HepG2 (cell line): ENCODE measurements at places on chromosomes 7 and 10. TPM values are rescaled to one million over a fixed set of nuclear protein-coding genes. Genes with fewer than 3 reads are reported as not detected.

GRCh38 chr7:154880513-154880912 is 122.4 kb downstream of the PAXIP1 start:
- no peaks in the 10 kb centered on the region for H3K36me3 ChIP-seq
- H3K27ac ChIP-seq = no peak overlapping the region
- DNase-seq = no peak
- no peak overlapping the region for H3K4me3 ChIP-seq
- H3K27me3 ChIP-seq = peaks cover 3% of the 10 kb centered on the region; the same call in 1 of the 2 replicates

GRCh38 chr10:11237571-11237970 is 219.9 kb downstream of the CELF2 start:
- DNase-seq = no peak
- no peaks in the 10 kb centered on the region for H3K4me1 ChIP-seq
- peaks cover 1% of the 10 kb centered on the region; the same call in 1 of the 2 replicates for H3K27me3 ChIP-seq

DNA sequence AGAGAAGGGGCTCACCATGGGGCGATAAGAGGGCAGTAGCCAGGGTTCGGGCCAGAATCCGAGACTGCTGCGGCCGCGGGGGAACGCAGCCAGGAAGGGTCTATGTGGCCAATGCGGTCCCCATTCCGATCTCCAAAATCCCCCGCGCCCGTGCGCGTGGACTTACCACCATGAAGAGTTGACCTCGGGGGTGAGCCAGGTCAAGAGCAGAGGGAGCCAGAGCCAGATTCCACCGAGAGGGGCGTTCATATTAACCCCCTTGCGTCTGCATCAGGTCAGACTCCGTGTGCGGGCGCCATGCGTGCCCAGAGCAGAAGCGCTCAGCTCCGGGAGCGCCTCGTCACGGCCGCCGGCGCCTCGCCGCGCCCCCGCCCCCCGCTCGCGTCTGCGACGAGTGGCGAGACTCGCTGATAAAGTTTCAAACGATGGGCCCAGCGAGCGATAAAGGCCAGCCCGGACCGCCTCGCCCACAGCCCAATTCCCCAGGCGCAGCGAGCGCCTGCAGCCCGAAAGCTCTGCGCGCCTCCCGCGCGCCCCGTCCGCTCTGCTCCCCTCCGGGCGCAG is at the start of gene WNT2:
WNT2 (minus strand) TSS at position 318 of the 564 bp plus-strand sequence; CDS start at position 249, 69 bp downstream.
- H3K27ac ChIP-seq = no peak within 1 kb of the TSS
- no peak within 1 kb of the TSS for H3K4me3 ChIP-seq
- H3K27me3 ChIP-seq = peaks cover 59% of the 10 kb centered on the region
- no peaks in the 10 kb centered on the region for H3K36me3 ChIP-seq
- no peak for DNase-seq

EIF3A gene
- 117 and 168 TPM in 2 replicates for total RNA-seq

DNA sequence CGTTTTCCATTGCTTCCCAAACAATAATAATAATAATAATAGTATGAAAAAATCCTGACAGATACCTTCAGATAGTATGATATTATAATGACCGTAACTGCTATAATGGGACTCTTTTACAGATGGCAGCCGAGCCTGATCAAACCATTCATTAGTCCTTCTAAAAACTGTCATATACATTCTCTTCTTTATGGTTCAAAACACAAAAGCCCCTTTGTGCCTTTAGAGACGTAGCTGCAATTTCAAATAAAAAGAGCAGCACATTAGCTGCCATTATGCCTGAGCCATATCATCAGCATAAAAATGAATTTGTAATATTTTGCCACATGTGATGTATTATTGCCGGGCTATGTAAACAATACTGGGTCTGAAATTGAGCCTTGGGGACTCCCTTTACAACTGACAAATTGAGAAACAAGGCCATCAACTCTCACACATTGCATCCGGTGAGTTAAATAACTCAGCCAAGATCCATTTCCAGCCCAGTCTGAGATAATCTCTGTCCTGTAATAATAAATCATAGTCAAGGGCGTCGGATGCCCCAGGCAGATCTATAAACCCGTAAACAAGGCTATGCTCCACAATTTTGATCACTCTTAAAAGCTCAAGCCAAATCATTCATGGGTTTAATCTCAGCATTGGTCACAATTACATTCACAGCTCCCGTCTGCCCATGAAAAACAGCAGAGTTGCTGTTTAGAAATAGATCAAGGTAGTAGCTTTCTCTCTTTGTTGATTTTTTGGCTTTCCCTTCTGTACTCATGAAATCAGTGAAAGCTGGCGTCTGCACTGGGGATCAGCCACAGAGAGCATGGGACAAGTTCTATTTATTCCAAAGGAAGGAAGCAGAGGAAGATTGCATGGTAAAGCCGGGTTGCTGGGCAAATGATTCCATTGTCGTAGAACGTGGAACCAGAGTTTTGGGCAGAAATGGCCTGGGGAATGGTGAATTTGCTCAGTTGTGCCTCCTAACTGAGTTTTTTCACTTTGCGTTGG is 150.1 kb upstream of the BMPER start:
- H3K27ac ChIP-seq = no peak overlapping the region
- no peak for DNase-seq
- no peaks in the 10 kb centered on the region for H3K27me3 ChIP-seq
- no peak overlapping the region for H3K4me3 ChIP-seq
- H3K36me3 ChIP-seq = no peaks in the 10 kb centered on the region

SFTPA1 gene
- not detected in 2 replicates for total RNA-seq

FZD1 gene
- total RNA-seq = 0.51 and 0.80 TPM in 2 replicates
